ENCODE measurements at places on chromosomes 3 and 15.

- DNase-seq, result peak; percentile 18
These were observed 26.8 kb upstream of the SLCO2A1 start for GRCh38 chr3:134056464-134056891.

DNA sequence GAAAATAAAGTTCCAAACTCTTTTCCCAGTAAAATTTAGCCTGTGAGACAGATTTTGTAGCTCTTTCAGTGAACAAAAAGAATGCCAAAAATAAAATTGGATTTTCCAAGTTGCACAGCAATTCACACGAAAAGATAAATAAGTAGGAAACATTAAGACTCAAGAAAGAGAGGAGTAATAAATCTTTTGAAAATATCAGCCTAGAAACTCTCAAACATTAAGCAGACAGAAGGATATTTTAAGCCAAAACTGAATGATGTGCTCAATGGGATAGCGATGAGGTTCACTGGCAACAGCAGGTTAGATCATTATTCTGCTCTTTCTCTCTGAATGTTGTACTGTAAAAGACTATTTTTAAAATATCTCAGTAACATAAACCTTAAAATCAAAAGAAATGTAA lies 115.0 kb downstream of the STAG1 start:
- no peak for DNase-seq

GRCh38 chr3:153356908-153357307 lies 194.9 kb downstream of the RAP2B start:
- DNase-seq, result no peak

GRCh38 chr3:27093771-27094170 lies 275.4 kb downstream of the NEK10 start:
- no peak for DNase-seq

DNA sequence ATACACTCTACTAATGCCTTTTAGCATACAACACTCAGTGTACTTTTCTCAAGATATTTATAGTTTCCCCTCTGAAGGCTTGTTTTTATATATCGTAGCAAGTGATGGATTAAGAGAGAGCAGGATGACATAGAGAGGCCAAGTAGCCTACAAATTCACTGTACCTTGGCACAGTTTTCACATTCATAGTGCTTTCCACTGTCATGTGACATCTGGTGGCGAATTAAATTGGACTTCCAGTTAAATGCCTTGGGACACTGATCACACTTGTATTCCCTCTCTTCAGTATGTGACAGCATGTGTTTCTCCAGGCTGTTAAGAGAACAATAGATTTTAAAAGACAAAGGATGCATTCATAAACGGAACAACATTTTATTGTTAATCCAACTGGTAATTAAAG lies 541.1 kb downstream of the MECOM start:
- no peak for DNase-seq

GRCh38 chr3:126529585-126530170 lies 5.7 kb downstream of the CHST13 start:
- DNase-seq, result no peak

DNA sequence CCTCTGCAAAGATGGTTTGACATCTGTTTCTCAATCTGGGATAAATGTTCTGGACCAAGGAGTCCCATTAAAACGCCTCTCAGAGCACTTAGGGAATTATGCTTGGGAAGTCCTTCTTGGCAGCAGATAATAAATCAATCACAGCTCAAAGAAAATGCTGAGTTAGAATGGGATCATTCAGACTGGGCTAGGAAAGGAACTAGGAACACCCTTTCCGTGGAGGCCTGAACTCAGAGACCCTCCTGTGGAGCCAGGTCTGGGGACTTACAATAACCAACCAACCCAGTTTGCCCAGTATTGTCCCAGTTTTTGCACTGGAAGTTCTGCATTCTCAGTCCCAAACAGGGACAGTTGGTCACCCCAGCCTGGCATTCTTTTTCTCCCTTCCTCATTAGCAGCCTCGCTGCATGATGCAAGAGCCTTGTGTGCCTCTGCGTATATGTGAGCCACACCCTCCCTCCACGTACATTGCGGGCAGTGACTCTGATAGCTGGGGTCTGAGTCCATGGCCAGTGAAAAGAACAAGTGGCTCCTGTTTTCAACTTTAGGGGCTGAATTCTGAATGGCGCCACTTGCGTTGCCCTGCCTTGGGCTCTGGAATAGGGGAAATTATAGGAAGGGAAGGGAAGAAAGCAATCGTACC lies 88.7 kb downstream of the SEMA5B start:
- DNase-seq, result no peak

GRCh38 chr15:40746916-40747418 lies 8.1 kb downstream of the RMDN3 start:
- peak; percentile 40 for DNase-seq

DNA sequence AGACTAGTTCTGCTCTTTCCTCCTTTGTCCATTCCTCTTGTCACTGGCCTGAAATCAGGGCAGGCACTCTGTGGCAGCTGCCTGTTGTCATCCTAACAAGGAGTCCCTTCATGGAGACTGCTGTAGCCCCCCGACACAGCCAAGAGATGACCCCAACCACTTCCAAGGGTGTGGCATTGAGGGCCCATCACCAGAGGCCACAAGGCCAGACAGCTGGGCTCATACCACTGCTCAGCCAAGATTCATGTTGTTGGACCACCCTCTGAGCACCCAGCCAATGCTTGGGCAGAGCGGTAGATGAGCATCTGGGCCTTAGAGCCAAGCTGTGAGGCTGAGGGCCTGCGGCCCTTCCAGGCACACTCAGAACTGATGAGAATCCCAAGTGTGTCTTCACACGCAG lies 85.4 kb downstream of the EPHB1 start:
- DNase-seq, result no peak

GRCh38 chr3:145972851-145973250 lies 188.1 kb downstream of the PLOD2 start:
- no peak for DNase-seq

- peak; percentile 10 for DNase-seq
These were observed 181.6 kb upstream of the RBMS3 start for GRCh38 chr3:29099296-29099695.

GRCh38 chr3:57059411-57059810 lies 1.1 kb upstream of the SPATA12 start:
- DNase-seq, result no peak

GRCh38 chr3:60399861-60400845 lies 851.1 kb downstream of the FHIT start:
- DNase-seq, result peak; percentile 3

DNA sequence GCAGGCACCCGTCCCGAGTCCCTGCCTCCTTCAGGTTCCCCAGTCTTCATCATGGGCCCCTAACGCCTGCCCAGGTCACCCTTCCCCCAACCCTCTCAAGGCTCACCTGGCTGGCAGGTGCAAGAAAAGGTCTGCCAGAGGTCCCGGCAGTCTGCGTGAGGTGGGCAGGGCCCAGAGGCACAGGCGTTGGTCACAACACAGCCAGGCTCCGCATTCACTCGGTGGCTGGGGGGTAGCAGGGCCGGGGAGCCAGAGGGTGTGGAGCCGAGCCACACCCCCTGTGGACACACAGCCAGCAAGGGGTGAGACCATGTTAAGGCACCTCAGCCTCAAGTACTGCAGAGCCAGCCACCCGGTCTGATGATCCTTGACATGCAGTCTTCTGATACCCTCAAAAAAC lies 10.9 kb downstream of the CELSR3 start:
- no peak for DNase-seq

GRCh38 chr3:197298945-197299854 lies 788 bp upstream of the DLG1 start:
- no peak for DNase-seq

DNA sequence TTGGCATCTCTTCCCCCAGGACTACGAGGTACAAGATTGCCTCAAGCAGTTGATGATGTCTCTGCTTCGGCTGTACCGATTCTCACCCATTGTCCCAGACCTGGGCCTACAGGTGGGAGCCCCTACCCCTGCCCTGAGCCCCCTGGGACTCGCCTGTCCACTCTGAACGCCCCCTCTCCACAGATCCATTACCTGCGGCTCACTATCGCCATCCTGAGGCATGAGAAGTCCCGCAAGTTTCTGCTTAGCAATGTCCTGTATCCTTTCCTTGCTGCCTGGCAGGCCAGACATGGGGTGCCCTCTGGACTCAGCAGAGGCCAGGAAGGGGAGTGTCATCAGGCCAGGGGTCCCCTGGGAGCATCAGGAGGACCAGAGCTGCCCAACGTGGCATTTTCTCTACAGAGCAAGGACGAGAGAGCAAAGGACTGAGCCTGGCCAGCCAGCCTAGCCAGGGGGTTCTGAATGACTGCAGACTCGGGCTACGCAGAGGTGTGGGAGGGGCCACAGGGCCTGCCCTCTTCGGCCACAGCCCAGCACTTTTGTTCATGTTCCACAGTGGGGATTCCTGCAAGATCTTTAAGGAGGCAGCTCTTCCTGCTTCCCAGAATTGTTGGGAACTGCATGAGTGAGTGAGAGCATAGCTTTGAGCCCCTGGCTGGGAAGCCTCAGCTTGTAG lies 11.2 kb downstream of the RNF123 start:
- DNase-seq, result no peak

GRCh38 chr15:29233566-29233965 lies 36.1 kb downstream of the NSMCE3 start:
- DNase-seq, result peak; percentile 12

DNA sequence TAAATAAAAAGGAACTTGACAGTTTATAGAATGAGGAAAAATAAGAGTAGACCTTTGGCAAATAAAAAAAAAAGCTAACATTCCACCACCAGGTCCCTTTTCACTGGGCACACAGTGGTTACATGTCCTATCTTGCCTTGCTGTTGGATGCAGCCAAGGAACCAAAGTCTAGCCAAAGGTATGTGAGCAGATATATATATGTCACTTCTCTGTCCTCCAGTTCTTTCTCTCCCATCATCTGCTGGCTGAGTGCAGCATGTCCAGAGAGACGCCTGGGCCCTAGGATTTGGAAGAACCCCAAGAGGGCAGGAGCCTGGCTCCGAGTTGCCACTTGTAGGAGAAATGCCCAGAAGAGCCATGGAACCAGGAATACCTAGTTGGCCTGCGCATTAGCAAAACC lies 104.7 kb downstream of the SERPINI1 start:
- no peak for DNase-seq

GRCh38 chr3:117485841-117486240 lies 776.3 kb downstream of the TUSC7 start:
- peak; percentile 5 for DNase-seq

- DNase-seq, result no peak
These were observed 399.6 kb upstream of the TBL1XR1 start for GRCh38 chr3:177596816-177597271.

DNA sequence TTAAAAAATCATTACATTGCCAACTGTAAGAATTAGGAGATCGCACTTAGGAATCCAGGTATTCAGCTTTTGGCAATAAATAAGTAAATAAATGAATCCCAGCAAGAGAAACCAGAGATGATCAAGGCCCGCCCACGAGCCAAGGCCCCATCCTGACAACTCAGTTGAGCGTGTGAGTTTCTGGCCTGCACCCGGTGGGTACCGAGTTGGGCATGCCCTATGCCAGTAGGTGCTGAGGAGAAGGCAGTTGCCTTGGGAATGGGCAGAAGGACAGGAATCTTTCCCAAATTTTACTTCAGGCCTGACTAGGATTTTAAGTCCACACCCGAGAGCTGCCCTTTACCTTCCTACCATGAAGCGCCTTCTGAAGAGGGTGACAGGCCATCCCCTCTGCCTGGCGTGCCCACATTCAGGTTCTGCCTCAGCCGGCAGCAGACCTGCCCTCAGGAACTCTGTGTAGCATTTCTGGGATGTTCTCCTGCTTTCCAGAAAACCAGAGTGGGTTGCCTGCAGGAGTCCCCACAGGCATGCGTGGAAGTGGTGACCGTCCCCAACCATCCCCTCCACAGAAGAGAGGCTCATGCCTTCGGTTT lies 99.3 kb upstream of the ALDH1A3 start:
- DNase-seq, result no peak

- DNase-seq, result no peak
These were observed 283.9 kb downstream of the GRM7 start for GRCh38 chr3:7144697-7145308.

DNA sequence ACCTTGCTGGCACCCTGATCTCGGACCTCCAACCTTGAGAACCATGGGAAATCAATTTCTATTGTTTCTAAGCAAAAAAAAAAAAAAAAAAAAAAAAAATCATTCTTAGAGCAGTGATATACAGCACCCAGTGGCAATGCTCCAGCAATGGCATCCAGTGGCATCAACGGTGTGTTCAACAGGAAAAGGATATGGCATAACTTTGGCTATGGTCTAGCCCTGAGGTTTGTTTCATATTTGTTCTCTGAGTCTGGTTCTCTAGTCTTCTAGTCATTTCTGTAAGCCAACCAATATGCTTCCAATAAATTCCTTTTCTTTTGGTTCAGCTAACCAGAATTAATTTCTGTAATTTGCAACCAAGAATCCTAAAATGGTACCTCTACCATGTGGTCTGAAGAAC lies 19.2 kb downstream of the DENND4A start:
- no peak for DNase-seq

DNA sequence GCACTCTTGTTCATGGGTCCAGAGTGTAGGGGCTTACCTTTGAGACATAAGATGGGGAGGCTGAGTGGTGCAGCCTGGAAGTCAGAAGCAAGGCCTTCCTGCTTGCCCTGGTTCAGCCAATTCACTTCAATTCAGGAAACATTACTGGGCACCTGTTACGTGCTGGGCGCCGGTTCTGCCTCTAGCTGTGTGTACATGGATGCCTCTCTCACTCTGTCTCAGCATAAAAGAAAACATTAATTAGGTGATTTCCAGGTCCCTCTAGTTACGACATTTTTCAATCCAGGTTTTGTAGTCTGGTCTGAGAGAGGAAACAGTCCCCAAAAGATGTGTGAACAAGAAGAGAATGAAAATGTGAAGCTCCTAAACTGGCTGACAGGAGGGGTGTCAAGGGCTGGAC lies 1.2 kb downstream of the RTP1 start:
- no peak for DNase-seq

- DNase-seq, result peak; percentile 76
These were observed 425 bp upstream of the FYTTD1 start for GRCh38 chr3:197749315-197749600.

DNA sequence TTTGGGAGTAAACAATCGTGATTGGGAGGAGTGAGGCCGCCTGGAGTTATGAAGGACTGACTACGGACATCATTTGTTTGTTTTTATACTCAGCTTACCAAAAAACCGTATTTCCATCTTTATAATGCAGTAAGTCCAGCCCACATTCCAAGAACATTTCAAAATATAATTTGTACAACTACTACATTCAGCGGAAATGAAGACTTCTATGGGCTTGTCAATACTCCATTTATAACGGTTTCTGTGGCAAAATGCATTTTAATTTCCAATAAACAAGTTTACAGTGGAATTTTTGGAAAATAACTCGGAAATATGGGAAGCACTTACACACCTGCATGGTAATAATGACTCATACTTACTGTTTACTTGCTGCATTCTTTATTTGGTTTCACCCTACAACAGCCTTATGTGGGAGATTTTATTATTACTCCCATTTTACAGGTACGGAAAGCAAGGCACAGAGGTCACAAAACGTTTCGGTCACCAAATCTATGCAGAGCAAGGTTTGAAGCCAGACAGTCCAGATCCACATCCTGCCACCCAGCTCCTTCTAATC lies 62.3 kb downstream of the LDHAL6B start:
- no peak for DNase-seq

GRCh38 chr3:43884581-43884980 lies 193.8 kb downstream of the ABHD5 start:
- DNase-seq, result no peak

Data from IMR-90 (cell line).